ENCODE measurements at places on chromosomes 2 and 18.
A peak's percentile ranks its signal among the peaks of the same experiment; 100 is the strongest.

DNA sequence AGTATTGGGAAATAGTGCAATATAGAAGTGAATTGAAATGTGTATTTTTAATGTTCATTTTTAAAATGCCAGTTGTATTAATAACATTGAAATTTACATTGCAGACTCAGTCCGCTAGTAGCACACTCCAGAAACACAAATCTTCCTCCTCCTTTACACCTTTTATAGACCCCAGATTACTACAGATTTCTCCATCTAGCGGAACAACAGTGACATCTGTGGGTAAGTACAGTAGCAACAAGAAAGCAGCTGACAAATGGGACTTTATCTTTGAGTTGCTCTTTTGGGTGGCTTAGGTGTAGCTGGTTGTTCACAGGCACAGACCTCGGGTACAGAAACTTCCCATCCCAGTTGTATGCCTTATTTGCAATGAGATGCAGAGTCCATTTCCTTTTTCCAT is 118.2 kb upstream of the IL1R2 start:
- peak; percentile 17 for DNase-seq

- DNase-seq: peak; percentile 10
These were observed 307.5 kb upstream of the ZEB2 start for GRCh38 chr2:144827404-144827803.

DNA sequence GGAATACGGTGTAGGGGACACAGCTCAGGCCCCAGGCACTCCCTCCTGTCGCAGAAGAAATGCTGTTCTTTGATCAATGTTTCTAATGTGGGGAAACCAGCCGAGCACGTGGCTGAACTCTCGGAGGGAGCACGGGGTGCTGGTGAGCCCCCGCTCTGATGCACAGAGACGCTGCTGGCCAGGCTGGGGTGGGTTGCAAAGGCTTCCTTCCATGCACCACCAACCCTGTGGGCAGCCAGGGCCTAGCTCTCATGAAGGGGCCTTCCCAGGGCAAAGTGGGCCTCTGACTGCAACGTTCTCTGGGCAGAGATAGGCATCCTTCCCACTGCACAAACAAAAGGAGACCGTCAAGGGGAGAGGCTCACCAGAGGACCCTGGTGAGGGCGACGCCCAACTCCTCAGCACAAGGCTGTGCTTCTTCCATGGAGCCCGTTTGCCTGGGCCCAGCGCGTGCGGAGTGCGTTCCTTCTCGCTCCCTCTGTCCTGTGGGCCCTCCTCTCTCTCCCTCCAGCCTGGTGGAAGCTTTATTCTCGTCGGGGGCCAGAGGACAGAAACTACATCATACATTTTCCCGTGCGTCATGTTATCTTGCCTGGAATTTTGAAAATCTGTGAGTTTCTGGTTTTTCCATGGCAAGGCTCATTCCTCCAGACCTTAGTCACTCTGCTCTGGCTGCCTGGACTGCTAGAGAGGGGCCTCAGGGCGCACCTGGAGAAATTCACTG is 61.1 kb upstream of the SP3 start:
- DNase-seq: peak; percentile 75

- DNase-seq: no peak
These were observed 11.7 kb upstream of the STK17B start for GRCh38 chr2:196183172-196183473.

- peak; percentile 29 for DNase-seq
These were observed 1.7 kb downstream of the EPHA4 start for GRCh38 chr2:221570321-221570935.

DNA sequence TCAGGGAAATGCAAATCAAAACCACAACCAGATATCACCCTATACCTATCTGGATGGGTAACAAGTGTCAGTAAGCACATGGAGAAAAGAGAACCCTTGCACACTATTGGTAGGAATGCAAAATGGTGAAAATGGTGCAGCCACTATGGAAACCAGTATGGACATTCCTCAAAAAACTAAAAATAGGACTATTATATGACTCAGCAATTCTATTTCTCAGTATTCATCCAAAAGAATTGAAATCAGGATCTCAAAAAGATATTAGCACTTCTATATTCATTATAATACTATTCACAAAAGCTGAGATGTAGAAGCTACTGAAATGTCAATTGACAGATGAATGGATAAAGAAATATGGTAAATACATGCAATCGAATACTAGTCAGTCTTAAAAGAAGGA is 491.1 kb upstream of the MYT1L start:
- DNase-seq: no peak

DNA sequence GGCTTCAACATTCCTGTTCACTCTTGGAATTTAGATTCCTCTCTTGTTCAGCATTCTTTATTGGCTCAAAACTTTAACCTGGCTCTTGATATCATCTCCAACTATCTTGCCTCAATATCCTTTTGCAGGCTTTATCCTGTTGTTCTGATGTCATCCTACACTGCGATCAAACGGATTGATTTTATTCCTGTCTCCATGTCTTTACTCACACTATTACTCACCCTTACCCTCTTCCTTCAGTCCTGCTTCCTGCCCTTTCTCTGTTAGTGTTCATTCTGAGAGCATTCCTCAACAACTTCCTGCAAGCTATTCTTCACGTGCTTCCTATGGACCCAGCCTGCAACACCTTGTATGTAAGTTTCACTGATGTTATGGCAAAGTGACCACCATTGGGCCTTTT is 264.7 kb downstream of the RNF152 start:
- peak; percentile 33 for DNase-seq

- DNase-seq: no peak
These were observed 7.0 kb upstream of the SP5 start for GRCh38 chr2:170707821-170708795.

Data from fibroblast of skin of abdomen (primary cell).